ENCODE measurements at places on chromosomes 6 and 20.

DNA sequence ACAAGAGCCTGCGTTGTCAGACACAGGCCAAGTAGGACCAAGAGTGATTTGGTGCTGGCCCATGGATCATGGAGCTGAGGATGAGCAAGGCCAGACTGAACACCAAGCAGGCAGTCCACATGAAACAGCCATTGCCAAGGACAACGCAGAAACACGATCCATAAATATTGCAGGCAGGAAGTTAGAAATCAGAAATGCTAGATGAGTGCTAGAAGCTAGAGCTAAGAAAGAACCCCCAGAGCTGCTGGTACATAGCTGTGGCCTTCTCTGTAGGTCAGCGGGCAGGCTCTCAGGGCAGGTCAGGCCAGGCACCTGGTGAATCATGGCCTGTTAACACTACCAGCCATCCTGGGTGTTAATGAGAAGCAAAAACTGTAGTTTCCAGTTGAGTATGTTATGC is 119.7 kb downstream of the ALDH8A1 start:
- DNase-seq = no peak

DNA sequence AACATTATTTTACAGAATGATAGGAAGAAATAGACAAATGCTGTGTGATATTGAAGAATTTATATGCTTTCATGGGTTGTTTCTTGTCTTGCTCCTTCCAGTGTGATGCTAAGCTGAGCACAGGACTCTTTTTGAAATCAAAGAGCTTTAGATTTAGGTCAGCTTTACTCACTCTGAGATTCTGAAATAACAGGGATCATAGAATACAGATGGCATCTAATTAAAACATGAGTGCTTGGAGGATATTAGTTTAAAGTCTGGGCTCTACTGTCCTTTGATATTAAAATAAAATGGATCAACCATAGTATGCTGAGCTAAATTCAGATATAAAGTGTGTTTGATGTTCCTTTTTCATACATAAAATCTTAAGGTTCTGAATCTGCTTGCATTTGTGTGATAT is 29.6 kb downstream of the MLIP start:
- DNase-seq = no peak

DNA sequence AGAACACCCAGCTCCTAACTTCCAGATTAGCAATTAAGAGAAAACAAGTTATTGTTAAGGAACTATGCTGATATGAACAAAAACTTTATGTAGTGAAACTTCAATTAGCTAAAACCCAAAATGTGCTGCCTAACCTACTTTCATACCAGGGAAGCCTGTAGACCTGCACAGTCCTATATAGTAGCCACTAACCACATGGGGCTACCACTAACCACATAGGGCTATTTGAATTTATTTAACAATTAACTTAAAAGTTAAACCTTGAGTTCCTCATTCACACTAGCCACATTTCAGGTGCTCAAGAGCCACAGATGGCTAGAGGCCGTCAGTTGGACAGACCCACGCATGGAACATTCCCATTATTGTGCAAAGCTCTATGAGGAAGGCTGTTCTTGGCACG is 72.4 kb upstream of the LAMP5 start:
- no peak for DNase-seq

GRCh38 chr6:77548662-77549366 is 85.5 kb upstream of the HTR1B start:
- DNase-seq = no peak

DNA sequence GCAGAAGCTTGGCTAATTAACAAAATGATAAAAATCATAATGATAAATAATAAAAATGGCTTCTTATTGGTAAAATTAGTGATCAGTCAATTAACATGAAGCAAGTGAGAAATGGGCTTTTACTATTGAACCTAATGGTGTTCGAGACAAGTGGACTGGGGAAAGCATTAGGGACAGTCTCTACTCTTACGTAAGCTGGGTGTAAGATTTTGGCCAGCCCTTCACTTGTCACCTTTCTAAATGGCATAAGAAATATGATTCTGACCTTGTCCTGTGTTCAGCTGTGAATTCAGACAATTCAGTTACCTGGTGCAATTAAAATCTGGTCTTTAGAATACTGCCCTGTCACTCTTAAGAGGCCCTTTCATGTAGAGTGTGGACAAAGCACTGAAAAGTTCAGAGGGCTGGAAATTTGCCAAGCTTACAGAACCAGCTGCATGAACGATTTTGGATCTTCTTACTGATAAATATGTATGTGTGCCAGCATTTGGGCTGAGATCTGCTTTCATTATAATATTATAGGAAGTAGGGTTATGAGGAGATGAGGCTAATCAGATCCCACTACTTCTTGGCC is 115.9 kb downstream of the QRSL1 start:
- no peak for DNase-seq

DNA sequence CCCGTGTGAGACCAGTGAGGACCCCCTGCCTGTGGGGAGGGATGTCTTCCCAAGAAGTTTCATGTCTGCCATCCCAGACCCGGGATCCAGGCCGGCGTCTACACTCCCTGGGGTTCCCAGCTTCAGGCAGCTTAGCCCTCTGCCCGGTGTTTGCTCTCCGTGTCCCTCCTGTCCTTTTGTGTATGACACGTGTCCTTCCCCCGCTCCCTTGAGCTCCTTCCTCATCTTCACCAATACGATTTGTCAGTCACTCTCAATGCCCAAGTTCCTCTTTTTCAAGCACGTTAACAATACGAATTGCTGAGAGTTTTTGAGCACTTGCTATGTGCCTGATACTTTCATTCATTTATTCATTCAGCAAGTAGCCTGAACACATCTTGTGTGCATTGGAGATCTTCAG is 115.6 kb upstream of the PTPN1 start:
- DNase-seq = no peak

DNA sequence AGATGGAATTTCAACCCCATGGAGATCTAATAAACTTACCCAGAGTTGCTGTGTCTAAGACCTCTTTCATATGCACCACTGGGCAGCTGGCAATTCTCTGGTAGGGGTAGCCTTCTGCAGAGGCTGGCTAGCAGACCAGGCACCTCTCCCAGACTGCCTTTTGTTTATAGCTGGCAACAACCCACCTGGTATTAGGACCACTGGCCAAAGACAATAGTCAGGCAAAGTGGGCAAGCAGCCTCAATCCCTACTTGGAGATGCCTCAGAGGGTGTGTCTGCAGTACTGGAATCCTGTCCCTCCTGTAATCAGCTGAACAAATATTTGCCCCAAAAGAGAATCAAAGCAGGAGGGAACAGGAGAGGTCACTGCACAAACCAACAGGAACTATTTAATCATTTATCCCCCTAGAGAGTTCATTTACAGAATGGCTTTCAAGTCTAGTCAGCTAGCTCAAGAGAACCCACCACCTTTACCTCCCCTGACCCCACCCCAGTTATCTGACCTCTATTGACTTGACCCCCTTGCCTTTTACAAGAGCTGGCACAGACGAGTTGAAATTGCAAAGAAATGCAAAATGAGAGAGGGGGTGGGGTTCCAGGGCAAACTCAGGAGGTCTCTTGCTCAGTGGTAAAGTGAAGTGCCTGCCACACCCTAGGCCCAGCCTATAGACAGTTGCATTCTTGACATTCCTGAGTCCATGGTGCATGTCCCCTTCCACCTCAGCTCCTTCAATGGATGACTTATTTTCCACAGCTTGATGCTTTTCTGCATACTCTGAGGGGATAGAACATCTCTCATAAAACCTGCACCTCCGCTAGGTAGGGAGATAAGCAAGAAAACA is 2.8 kb downstream of the BCL2L1 start:
- no peak for DNase-seq
